ENCODE measurements at places on chromosomes 13 and 19.

DNA sequence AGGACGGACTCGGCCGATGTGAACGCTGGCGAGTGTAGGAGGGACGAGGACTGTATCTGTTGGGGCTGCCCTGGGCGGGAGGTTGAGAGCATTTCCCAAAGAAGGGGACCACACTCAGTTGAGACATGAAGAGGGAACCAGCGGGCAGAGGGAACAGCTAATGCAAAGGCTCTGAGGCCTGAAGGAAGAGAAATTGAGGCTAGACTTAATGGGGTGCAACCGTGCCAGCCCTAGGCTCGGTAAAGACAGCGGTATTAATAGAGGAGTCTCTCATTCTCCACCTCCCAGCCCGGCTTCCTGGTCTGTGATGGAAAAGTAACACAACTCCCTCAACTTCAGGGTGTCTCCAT is 1.1 kb downstream of the MPV17L2 start:
- no peak for DNase-seq

GRCh38 chr13:36030670-36031331 is 100.4 kb downstream of the DCLK1 start:
- DNase-seq = peak; percentile 43

- DNase-seq = peak; percentile 21
Observed at GRCh38 chr19:862581-863314, 3.3 kb downstream of the CFD start.

GRCh38 chr19:19039901-19040300 is 6.5 kb downstream of the ARMC6 start:
- no peak for DNase-seq

DNA sequence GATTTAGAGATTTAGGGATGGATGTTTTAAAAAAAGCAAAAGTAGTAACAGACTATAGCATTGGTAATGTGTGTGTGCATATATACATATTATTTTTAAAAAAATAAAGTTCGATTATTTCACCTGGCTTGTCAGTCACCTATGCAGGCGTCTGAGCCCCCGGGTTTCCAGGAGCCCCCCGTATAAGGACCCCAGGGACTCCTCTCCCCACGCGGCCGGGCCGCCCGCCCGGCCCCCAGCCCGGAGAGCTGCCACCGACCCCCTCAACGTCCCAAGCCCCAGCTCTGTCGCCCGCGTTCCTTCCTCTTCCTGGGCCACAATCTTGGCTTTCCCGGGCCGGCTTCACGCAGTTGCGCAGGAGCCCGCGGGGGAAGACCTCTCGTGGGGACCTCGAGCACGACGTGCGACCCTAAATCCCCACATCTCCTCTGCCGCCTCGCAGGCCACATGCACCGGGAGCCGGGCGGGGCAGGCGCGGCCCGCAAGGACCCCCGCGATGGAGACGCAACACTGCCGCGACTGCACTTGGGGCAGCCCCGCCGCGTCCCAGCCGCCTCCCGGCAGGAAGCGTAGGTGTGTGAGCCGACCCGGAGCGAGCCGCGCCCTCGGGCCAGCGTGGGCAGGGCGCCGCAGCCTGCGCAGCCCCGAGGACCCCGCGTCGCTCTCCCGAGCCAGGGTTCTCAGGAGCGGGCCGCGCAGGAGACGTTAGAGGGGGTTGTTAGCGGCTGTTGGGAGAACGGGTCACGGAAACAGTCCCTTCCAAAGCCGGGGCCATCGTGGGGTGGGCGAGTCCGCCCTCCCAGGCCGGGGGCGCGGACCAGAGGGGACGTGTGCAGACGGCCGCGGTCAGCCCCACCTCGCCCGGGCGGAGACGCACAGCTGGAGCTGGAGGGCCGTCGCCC is 840 bp upstream of the CCNA1 start:
- no peak for DNase-seq

- DNase-seq = no peak
Observed at GRCh38 chr19:42153672-42154433, 21.6 kb upstream of the POU2F2 start.

DNA sequence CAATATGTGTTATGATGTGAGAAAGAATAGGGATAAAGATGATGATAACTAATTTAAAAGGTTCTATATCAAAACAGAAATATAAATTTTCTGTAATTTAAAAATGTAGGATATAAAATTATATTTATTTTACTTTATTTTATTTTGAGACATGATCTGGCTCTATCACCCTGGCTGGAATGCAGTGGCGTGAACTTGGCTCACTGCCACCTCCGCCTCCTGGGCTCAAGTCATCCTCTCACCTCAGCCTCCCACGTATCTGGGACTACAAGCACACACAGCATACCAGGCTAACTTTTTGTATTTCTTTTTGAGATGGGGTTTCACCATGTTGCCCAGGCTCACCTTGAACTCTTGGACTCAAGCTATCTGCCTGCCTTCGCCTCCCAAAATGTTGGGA is 214.9 kb upstream of the SLITRK1 start:
- no peak for DNase-seq

DNA sequence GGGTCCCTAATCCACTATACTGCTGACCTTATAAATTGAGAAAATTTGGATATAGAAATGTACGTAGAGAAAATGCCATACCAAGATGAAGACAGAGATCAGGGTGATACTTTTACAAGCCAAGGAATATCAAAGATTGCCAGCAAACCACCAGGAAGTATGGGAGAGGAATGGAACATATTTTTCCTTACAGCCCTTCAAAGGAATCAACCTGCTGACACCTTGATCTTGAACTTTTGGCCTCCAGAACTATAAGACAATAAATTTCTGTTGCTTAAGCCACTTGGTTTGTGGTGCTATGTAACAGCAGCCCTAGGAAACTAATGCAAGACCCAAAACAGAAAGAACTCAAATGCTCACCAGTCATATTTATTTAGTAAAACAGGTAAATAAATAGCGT is 10.3 kb upstream of the NDFIP2 start:
- DNase-seq = no peak

DNA sequence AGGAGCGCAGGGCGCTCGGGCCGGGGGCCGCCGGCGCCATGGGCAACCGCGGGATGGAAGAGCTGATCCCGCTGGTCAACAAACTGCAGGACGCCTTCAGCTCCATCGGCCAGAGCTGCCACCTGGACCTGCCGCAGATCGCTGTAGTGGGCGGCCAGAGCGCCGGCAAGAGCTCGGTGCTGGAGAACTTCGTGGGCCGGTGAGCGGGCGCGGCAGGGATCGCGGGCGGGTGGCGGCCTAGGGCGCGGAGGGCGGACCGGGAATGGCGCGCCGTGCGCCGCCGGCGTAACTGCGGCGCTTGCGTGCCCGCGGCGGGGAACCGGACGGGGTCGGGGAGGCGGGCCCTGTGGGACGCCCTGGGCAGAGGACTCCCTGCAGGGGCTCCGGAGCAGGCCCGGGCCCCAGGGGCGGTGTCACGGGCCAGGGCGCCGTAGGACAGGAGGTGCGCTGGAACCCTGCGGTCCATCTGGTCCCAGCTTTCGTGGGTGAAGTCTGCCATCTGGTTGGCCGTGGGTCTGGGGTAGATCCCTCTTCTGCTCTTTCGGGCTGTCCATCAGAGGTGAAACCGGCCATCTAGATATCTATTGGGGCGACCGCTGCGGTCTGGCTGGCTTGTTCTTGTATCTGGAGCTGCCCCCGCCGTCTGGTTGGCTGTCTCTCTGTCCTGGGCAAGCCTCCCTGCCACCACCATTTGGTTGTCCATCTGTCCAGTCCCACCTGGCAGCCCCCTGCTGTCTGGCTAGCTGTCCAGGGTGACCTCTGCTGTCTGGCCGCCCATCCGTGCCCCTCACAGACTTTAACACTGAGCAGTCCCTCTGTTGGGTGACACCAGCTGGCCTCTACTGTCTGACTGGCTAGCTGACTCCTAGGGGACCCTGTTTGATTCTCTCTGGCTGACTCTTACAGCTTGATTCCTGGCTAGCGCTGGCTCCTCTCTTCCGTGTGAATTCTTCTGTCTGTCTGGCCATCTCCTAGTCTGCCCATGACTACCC is 622 bp downstream of the DNM2 start:
- DNase-seq = peak; percentile 37

Measured in urothelium cell line (cell line).